Left renal cortex interstitium (tissue), 4 donors: ENCODE measurements at places on chromosomes 5 and 9. TPM values are rescaled to one million over a fixed set of nuclear protein-coding genes. Genes with fewer than 3 reads are reported as not detected.

The IQGAP2 gene
- polyA plus RNA-seq = 62.3 TPM

The SH3RF2 gene
- 7.7 TPM for polyA plus RNA-seq

The TAF1L gene
- 0.08 TPM for polyA plus RNA-seq

The STK32A gene
- 17.3 TPM for polyA plus RNA-seq

The FOXD1 gene
- polyA plus RNA-seq = 11.4 TPM

The TMCO6 gene
- polyA plus RNA-seq = 22.1 TPM
